RKO (cell line): ENCODE measurements at places on chromosomes 7 and 10.
A peak's percentile ranks its signal among the peaks of the same experiment; 100 is the strongest.

DNA sequence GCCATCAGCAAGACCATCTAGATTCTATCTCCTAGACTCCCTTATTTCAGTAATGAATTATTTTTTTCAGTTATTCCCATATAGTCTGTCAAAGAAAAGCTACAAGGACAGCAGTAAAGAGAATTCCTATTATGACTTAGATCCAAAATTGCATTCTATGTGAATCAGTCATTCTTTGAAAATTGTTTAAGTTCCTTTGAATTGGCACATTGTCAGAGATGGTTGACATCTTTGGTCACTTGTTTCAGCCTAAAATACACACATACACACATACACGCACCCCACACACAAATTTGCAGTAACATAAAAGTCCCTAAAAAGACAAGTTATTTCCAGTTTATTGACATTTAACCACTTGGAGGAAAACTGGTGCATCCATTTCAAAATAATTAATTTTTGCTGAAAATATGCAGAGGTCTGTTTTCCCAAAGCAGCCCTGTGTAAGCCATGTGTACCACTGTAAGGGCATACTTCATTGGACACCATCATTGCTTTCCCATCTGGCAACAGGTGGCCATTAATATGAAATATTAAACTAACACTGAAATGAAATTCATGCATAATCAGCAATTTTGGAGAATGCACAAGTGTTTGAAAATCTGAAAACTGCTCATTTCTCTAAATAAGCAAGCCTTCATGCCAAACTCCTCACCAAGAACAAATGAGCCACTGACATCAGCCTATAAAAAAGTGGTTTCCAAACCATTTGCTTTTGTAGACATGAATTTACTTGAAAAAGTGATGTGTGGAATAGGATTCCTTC is 121.7 kb upstream of the COL1A2 start:
- DNase-seq, result no peak

GRCh38 chr10:127391875-127392274 is 157.2 kb upstream of the NPS start:
- DNase-seq, result no peak

GRCh38 chr10:3977761-3978160 is 192.8 kb upstream of the KLF6 start:
- DNase-seq, result no peak

- DNase-seq, result peak; percentile 64
Observed at GRCh38 chr10:78263521-78263988, 229.9 kb downstream of the RPS24 start.

GRCh38 chr7:36100226-36100625 is 52.8 kb upstream of the EEPD1 start:
- no peak for DNase-seq

DNA sequence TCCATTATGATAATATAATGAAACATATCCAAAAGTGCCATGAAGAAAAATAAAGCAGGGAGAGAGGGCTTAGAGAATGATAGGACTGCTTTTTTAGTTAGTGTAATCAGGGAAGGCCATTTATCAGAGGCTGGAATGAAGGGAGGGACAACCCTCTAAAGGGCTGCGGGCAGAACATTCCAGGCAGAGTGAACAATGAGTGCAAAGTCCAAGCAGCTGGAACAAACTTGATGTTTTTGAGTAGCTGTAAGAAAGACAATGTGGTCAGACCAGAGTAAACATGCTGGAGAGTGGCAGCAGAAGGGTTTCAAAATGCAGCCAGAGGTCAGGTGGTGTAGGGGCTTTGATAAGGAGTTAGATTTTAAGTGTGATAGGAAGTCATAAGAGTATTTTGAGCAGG is 65.6 kb upstream of the CCDC6 start:
- DNase-seq, result peak; percentile 9

GRCh38 chr7:69791739-69792138 is 193.5 kb downstream of the AUTS2 start:
- DNase-seq, result no peak

- DNase-seq, result no peak
Observed at GRCh38 chr10:1659221-1659791, 78.0 kb downstream of the ADARB2 start.
